ENCODE measurements at places on chromosomes 12 and 14. TPM values are rescaled to one million over a fixed set of nuclear protein-coding genes. Genes with fewer than 3 reads are reported as not detected.

DNA sequence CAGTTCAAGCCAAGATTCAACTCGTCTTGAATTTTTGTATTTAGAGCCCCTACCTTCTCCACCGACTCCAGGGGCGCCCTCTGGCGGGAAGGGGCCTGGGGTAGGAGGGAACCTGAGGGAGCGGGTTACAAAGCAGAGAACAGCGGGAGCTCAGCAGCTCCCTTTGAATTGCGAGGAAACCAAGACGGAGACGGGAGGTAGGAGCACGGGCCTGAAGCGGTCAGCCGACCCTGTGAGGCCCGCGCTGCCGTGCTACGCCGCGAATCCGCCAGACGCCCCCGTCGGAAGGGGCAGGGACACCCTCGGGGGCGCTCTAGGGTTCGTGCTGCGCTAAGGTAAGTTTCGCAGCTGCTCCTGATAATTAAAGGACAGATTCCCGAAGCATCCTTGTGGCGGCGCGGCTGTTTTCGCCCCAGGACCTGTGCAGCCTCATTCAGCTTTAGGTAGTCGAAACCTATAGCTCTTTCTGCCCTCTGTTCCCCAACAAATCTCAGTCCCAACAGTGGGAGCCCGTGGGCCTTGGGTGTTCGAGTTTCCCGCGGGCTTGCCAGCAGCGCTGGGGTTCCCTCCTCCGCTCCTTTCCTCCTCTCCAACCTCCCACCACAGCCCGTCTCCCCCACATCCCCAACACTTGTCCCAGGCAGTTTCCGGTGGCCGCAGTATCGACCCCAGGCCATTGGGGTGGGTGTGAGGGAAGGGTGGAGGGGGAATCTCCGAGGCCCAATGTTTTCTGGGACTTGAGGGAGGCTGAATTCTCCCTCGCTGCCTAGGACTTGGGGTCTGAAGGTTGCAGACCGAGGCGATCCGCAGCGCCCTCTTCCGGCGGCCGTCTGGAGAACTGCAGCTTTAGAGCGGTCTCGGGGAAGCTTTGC is 5.1 kb upstream of the NKX2-1 start:
- DNase-seq: no peak

Gene KCNJ8
- 38.7 TPM for total RNA-seq

Gene PCED1B
- 0.22 TPM for total RNA-seq

Gene KHNYN
- total RNA-seq: 35.6 TPM

- DNase-seq: peak; percentile 55
These were observed 5.8 kb downstream of the MARK3 start for GRCh38 chr14:103391048-103391447.

Gene HOXC12
- total RNA-seq: not detected

Gene SAMD15
- total RNA-seq: 0.44 TPM

DNA sequence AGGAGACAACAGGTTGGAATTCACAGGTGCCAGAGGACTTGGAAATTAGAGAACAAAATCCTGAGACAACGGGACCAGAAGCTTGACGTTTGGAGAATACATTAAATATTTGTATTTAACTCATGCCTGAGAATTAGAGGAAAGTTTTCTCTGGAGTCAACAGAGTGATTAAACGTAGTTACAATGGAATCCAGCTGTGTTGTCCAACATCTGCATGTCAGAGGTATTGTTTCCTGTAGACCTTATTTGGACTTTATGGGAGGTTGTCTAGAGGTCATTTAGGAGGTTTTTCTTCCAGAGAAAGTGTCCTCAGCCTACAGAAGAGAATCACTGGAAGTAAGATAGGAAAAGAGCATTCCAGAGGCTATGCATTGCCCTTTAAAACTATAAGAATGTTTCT is 45.1 kb upstream of the RERGL start:
- DNase-seq: peak; percentile 84

GRCh38 chr12:28191051-28192048 is 1.1 kb downstream of the CCDC91 start:
- peak; percentile 82 for DNase-seq

Gene DNAJC22
- total RNA-seq: 0.04 TPM

GRCh38 chr12:90090929-90091651 is 382.5 kb upstream of the ATP2B1 start:
- peak; percentile 55 for DNase-seq

- peak; percentile 88 for DNase-seq
These were observed 1.9 kb downstream of the DUSP16 start for GRCh38 chr12:12560587-12561370.

Gene DAO
- total RNA-seq: 0.09 TPM

Gene C12orf76
- total RNA-seq: 26.3 TPM

GRCh38 chr14:55450987-55451386 is 10.6 kb upstream of the TBPL2 start:
- no peak for DNase-seq

DNA sequence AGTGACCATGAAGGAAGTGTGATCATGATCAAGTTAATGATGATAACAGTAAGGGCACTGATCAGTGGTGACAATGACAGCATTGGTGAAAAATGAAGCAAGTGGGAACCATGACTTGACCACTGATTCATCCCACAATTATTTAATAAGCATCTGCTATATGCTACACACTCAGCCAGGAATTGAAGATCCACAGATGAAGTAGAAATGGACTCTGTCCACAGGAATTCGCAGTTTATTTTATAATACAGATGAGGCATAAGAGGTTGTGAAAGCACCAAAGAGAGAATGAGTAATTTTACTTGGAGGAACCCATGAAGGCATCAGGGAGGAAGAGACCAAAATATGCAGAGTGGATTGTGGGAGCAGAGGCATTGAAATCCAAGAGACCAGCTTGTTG is 33.8 kb upstream of the SMUG1 start:
- DNase-seq: no peak

DNA sequence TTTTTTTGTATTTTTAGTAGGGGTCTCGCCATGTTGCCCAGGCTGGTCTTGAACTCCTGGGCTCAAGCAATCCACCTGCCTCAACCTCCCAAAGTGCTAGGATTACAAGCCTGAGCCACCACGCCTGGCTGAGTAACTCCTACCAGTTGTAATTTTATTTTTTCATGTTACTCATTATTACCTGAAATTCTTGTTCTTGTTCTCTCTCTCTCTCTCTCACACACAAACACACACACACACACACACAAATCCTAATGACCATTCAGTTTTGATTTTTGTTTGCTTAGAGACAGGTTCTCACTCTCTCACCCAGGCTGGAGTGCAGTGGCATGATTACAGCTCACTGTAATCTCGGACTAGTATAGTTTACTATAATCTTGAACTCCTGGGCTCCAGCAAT is 30.2 kb downstream of the DNAL1 start:
- DNase-seq: no peak

- no peak for DNase-seq
These were observed 33.1 kb downstream of the DAAM1 start for GRCh38 chr14:59221568-59221967.

DNA sequence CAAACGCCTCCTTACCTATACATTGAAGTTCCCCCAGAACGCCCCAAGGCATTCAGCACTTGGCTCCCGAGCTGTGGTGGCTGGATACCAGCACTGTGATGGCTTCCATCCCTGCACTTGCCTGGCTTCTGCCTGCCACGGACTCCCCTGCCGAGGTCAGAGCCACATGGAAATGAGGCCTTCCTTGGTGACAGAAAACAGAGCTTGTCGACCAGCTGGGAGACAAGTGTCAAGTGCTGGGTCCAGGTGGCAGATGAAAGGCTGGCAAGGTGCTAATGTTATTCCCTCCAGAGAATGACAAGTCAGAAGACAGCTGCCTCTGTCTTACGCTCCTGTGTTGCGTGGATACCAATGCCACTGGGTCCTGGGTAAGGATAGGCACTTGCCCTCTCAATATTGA is 26.2 kb upstream of the GNG2 start:
- DNase-seq: no peak

- DNase-seq: no peak
These were observed 5.5 kb upstream of the KRT84 start for GRCh38 chr12:52390739-52391617.

Gene MYO1H
- total RNA-seq: not detected

Gene PLBD1
- total RNA-seq: 23.2 TPM

GRCh38 chr14:105927096-105928060 is 401.0 kb downstream of the TMEM121 start:
- no peak for DNase-seq

Data from muscle of leg (tissue), 16 donors.